Stimulated activated memory B cell treated with anti-CD40 and anti-IgM and Interleukin-4, amounts not matched to agents 10 μg/mL and 1 μg/mL and 100 μg/mL, for 72 hours (primary cell): ENCODE measurements at places on chromosomes 16 and 17.

GRCh38 chr17:47665655-47666054 is 15.9 kb downstream of the KPNB1 start:
- peaks cover 31% of the 10 kb centered on the region for H3K4me1 ChIP-seq
- H3K27me3 ChIP-seq: no peaks in the 10 kb centered on the region
- no peak for ATAC-seq
- H3K27ac ChIP-seq: no peak overlapping the region
- peaks cover 63% of the 10 kb centered on the region for H3K36me3 ChIP-seq

GRCh38 chr16:51815523-51815922 is 664.5 kb upstream of the SALL1 start:
- no peak overlapping the region for H3K27ac ChIP-seq
- no peak for ATAC-seq
- no peaks in the 10 kb centered on the region for H3K27me3 ChIP-seq
- no peaks in the 10 kb centered on the region for H3K36me3 ChIP-seq
- no peaks in the 10 kb centered on the region for H3K4me1 ChIP-seq

GRCh38 chr17:65198653-65199382 is 61.6 kb downstream of the RGS9 start:
- ATAC-seq: peak; percentile 54
- peaks cover 7% of the 10 kb centered on the region for H3K4me1 ChIP-seq
- no peak overlapping the region for H3K27ac ChIP-seq
- peaks cover 12% of the 10 kb centered on the region for H3K27me3 ChIP-seq

GRCh38 chr16:50712560-50712898 is 19.1 kb downstream of the NOD2 start:
- no peak overlapping the region for H3K4me3 ChIP-seq
- H3K27me3 ChIP-seq: no peaks in the 10 kb centered on the region
- no peak overlapping the region for H3K27ac ChIP-seq
- H3K4me1 ChIP-seq: peaks cover 32% of the 10 kb centered on the region
- no peaks in the 10 kb centered on the region for H3K36me3 ChIP-seq
- no peak for ATAC-seq

- H3K4me1 ChIP-seq: no peaks in the 10 kb centered on the region
- H3K36me3 ChIP-seq: peaks cover 5% of the 10 kb centered on the region
- H3K4me3 ChIP-seq: no peak overlapping the region
- no peak for ATAC-seq
- no peak overlapping the region for H3K27ac ChIP-seq
- no peaks in the 10 kb centered on the region for H3K27me3 ChIP-seq
Measured at GRCh38 chr16:53611179-53611696, 92.4 kb downstream of the RPGRIP1L start.
